Muscle of back (tissue), 13 donors: ENCODE measurements at places on chromosomes 1 and 21.
A peak's percentile ranks its signal among the peaks of the same experiment; 100 is the strongest.

DNA sequence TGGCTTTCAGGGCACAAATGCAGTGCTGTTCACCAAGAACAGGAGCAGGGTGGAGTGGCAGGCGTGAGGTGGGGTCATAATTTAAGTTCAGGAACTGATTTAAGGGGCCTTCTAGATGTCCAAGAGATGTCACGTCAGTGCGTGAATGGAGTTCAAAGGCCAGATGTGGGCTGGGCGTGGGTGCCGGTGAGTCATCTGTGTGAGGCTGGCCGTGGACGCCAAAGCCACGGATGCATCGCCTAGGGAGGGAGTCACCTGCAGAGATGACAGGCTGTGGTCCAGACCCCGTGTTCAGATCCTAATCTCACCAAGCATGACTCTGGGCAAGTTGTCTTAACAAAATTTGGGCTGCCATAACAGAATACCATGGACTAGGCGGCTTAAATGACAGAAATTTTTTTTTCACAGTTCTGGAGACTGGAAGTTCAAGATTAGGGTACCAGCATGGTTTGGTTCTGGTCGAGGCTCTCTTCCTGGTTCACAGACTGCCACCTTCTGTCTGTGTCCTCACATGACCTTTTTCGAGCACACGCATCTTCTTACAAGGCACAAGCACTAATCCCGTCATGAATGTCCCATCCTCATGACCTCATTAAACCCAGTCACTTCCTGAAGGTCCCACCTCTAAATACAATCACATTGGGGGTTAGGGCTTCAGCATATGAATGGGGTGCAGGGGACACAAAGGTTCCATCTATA is 109.6 kb downstream of the PRDM2 start:
- DNase-seq = no peak

- DNase-seq = no peak
These were observed 114.8 kb downstream of the MAB21L3 start for GRCh38 chr1:116226017-116226416.

DNA sequence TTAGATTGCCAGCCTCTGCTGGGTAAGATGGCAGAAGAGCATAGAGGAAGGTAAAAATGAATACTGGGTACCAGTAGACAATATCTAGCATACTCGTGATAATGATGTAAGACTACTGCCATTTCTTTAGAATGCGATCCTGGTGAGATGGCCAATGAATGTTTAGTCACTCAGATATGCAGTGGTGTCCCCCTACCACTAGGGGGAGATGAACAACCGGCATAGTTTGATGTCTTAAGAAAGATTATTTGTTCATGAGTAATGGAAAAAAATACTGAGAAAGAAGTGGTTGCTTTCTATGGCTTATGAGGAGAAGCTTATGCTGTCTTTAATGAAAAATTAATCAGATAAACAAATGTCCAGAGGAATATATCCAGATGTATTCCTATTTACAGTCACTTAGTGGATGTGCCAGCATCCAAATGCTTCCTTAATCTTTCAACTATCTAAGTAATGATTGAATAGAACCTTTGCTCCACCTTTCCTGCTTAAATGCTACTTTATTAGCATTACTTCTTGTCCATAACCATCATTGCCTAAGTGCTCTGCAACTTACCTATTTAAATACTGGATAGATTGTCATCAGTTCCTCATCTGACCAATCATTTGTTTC is 256.6 kb downstream of the ST6GALNAC3 start:
- DNase-seq = peak; percentile 21

GRCh38 chr1:85445906-85446305 is 19.1 kb downstream of the DDAH1 start:
- no peak for DNase-seq

DNA sequence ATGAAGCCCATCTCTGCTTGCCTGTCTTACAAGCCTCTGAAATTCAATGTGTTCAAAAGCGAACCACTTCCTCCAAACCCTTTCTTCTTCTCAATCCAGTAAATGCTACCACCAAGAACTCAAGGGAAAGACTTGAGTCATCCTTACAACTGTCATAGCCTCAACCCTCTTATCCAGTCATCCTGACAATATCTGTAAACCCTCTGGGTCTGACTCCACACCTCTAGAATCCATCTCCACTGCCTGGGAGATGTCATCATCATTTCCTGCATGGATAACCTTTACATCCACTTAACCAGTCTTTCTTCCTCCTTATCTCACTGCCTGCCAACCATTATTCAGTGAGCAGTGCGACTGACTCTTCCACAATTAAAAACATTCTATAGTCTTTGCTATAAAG is 441.1 kb downstream of the SETD4 start:
- DNase-seq = no peak

- DNase-seq = no peak
These were observed 49.6 kb upstream of the IRF2BP2 start for GRCh38 chr1:234659538-234659937.

DNA sequence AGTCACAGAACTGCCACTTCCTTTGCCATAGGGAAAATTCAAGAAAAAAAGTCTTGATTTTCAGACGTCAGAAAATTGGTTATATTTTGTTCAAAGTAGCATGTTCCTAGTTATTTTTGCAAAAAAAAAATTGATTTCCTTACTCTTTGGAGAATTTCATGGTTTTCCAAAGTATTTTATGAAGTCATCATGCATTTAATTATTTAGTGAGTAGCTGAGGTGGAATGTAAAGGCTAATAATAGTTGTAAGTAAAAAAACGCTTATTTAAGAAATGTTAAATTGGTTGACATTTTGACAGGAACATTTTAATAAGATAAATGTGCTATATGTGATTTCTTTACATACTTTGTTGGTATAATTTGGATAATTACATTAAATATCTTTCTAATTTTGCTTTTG is 20.8 kb downstream of the TSEN15 start:
- DNase-seq = no peak

- peak; percentile 66 for DNase-seq
These were observed 2.7 kb downstream of the DPT start for GRCh38 chr1:168726281-168726680.
